ENCODE measurements at places on chromosomes 12 and 14.

DNA sequence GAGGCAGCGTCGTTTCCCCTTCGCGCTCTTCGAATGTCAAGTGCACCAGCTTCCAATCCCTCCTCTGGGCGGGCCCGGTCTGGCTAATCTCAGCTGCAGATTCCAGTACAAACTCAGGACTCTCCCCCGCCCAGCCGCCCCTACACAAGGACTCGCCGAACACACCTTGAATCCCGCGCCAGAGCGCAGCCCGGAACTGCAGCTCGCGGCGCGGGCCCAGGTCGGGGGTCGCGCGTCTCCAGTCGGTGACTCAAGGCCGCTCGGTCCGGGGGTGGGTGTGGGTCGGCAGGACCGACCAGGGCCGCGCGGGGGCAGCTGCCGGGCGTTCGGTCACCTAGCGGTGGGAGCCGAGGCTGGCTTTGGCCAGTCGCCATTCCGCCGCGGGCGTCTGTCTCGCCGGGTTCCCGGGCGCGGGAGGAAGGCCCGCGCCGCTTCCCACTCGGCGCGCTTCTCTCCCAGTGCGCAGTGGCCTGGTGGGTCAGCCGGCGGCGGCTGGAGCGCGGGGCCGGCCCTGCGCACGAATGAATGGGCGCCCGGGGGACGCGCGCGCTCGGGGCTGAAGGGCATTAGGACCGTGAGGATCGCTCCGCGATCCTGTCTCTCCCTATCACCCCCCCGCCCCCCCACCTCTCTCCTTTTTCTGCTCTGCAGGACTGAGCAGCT lies at the start of gene GALNT16:
GALNT16 (plus strand) TSS at position 632 of the 663 bp plus-strand sequence. CDS start 133 bp downstream, outside the sequence.
- peak; percentile 89 for DNase-seq

GRCh38 chr14:102891556-102891955 lies 30.9 kb upstream of the AMN start:
- no peak for DNase-seq

GRCh38 chr14:103427485-103428443 lies 42.5 kb downstream of the MARK3 start:
- DNase-seq = no peak

DNA sequence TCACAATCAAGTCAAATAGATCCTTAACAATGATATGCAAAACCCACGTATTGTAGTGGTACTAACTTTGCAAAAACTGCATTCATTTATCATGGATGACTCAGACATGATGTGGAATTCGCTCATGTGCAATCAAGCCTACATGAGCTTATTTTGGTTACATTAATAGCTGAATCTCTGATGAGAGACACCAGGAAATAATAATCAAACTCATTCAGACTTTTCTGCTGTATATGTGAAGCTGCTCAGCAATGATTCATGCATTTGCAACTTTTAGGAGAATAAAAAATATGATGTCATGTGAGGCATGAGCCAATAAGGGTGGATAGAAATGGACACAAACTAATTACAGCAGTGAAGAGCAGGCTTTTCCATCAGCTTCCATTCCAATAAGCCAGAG lies 1075.8 kb upstream of the TMEM132C start:
- no peak for DNase-seq

DNA sequence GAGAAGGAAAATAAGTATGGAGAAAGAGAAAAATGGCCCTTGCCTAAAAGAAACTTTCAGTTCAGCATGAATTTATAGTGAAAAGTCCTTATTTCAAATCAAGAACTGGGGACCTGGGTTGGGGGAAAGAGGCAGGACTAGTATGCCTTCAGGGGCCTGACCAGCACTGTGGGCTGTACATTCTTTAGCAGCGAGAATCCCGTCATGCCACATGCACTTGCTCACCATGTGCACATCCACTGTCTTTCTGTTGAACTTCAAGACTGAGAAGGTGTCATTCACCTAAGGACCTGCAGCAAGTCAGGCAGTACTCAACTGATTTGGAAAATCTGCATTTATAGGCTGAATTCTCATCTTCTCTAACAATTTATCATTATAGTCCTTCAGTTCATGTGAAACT lies 50.2 kb downstream of the RAB35 start:
- peak; percentile 3 for DNase-seq

DNA sequence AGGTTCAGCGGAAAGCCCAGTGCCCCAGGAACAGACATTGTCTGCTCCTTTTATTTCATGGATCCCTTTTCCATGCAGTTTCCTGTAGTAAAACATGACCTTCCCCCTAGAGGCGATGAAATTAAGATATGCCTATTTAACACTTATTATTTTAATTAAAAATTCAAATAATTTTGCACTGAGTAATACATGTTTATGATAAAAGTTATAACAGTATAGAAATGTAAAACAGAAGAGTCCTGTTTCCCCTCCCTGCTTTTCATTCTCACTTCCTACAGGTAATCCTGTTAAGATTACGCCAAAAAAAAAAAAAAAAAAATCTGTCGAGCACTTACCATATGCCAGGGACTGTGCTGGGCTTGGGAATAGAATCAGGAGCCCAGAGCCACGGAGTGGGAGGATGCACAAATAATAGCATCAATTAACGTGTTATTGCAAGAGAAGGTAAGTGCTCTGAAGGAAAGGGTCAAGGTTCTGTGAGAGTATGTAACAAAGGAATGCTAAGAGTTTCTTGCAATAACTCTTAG lies 830 bp upstream of the LPCAT3 start:
- no peak for DNase-seq

GRCh38 chr12:93865751-93866150 lies 188.6 kb downstream of the CRADD start:
- DNase-seq = no peak

GRCh38 chr12:59398164-59398563 lies 197.7 kb upstream of the SLC16A7 start:
- no peak for DNase-seq

DNA sequence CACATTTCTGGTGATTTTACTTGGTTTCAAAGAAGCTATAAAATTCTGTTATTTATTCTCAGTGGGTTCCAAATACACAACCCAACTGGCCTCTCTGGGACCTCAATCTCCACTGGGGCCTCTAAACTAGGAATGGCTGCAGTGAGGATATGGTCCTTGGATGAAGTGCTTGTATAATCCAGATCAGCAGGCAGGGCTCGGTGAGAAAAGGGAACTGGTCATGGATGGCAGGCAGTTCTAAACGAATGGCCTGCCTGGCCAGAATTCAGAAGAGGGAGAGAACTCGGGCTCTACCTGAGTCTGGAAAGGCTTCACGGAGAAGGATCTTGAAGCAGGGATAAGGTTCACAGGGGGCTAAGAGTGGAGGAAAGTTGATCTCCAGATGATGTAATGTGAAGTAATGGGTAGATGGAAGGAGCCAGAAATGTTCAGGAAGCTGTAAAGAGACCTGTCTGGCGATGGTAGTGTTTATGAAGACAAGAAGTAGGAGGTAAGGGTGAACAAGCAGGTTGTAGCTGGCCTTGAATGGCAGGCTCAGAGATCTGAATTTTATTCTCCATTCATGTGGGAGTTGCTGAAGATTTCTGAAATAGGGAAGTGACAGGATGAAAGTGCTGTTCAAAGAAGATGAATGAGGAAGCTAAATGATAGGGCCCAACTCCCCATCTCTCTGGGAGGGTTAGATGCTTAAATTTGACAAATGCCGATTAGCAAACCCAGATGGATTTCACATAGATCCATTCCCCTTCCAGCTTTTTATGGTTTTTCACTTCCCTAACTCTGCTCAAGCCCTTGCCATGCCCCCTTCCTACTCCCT lies 31.5 kb upstream of the ANO6 start:
- DNase-seq = no peak
